ENCODE measurements at places on chromosomes 2 and 18. TPM values are rescaled to one million over a fixed set of nuclear protein-coding genes. Genes with fewer than 3 reads are reported as not detected.

PID1 gene
- 0.11 TPM for total RNA-seq

RND3 gene
- 14.9 TPM for total RNA-seq

DNMT3A gene
- 35.6 TPM for total RNA-seq

TMSB10 gene
- total RNA-seq, result 6,673 TPM

TSPYL6 gene
- not detected for total RNA-seq

BMP10 gene
- total RNA-seq, result not detected

KIF1A gene
- total RNA-seq, result under 0.01 TPM

SERPINB4 gene
- not detected for total RNA-seq

SAG gene
- not detected for total RNA-seq

CDH20 gene
- total RNA-seq, result 0.11 TPM

PGAP1 gene
- 2.2 TPM for total RNA-seq

ANKMY1 gene
- total RNA-seq, result 5.4 TPM

IL36RN gene
- not detected for total RNA-seq

WDR35 gene
- 8.2 TPM for total RNA-seq

SP140 gene
- not detected for total RNA-seq

SCYGR4 gene
- not detected for total RNA-seq

CRYBA2 gene
- not detected for total RNA-seq

C2orf80 gene
- total RNA-seq, result not detected

HES6 gene
- 0.77 TPM for total RNA-seq

TAF4B gene
- 0.76 TPM for total RNA-seq

CYRIA gene
- total RNA-seq, result 33.6 TPM

BCL11A gene
- 1.4 TPM for total RNA-seq

CCDC68 gene
- 0.34 TPM for total RNA-seq

ZBTB14 gene
- total RNA-seq, result 18.1 TPM

COL4A4 gene
- total RNA-seq, result under 0.01 TPM

EPHA4 gene
- 0.17 TPM for total RNA-seq

ACVR1C gene
- total RNA-seq, result not detected

ARHGEF4 gene
- 0.98 TPM for total RNA-seq

TBR1 gene
- under 0.01 TPM for total RNA-seq

PLEKHB2 gene
- 134 TPM for total RNA-seq

HOXD3 gene
- total RNA-seq, result 9.1 TPM

All from dermis lymphatic vessel endothelial cell (primary cell).